ENCODE measurements at places on chromosomes 2 and 18. TPM values are rescaled to one million over a fixed set of nuclear protein-coding genes. Genes with fewer than 3 reads are reported as not detected.

DNA sequence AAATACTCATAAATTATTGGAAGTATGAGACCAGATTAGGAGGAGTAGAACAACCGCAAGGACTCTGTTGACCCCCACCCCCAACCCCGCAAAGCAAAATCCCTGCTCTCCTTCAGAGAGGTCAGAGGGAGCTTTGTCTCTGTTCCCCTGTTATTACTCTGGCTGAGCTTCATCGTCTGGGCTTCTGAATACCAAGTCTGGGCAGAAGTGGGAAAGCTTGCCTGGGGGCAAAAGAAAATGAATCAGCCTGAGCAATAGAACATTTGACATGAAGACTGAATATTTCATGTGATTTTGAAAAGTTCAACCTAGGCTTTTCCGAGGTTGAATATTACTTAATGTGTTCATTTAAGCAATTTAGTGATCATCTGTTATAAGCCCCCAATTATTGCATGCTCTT is 114.6 kb upstream of the ARHGAP28 start:
- no peak for DNase-seq
- no peak overlapping the region for H3K4me3 ChIP-seq

DNA sequence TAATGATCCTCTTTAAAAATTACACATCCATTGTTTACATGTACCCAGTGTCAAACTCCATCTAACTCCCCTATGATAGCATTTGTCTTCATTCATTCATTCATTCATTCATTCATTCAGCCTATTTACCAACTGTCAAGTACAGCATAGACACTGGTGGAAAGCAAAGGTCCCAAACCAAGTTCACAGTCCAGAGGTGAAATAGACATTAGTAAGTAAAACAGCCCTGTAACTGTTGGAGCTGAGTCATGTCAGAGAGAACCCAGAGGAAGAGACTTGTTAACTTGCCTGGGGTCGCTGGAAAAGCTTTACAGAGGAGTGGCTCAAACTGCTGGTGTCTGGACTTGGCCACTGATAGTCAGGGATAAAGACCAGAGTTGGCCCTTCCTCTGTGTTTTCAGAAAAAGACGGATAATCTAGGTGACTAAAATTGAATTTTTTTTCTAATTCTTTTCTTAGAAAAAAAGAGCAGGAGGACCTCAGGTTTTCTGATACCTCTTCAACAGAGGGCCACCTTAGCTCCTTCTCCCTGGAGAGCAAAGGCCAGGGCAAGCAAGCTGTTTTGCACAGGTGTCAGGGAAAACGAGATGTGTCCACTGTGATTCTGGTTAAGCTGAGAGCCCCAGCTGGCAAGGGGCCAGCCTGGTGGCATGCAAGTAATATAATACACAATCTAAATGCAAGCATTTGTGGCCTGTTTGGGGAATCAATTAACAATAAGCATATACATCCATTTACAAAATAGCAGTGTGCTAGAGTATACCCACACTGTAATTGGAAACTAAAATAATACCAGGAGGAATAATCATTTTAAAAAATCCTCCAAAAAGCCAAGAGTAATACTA is 96.7 kb upstream of the SLC14A2 start:
- peaks cover 82% of the 10 kb centered on the region for H3K4me1 ChIP-seq
- H3K27me3 ChIP-seq: peaks cover under 1% of the 10 kb centered on the region
- H3K36me3 ChIP-seq: peaks cover 2% of the 10 kb centered on the region
- H3K4me3 ChIP-seq: no peak overlapping the region
- DNase-seq: no peak

- DNase-seq: no peak
Observed at GRCh38 chr18:40018266-40018665, 1936.8 kb upstream of the PIK3C3 start.

DNA sequence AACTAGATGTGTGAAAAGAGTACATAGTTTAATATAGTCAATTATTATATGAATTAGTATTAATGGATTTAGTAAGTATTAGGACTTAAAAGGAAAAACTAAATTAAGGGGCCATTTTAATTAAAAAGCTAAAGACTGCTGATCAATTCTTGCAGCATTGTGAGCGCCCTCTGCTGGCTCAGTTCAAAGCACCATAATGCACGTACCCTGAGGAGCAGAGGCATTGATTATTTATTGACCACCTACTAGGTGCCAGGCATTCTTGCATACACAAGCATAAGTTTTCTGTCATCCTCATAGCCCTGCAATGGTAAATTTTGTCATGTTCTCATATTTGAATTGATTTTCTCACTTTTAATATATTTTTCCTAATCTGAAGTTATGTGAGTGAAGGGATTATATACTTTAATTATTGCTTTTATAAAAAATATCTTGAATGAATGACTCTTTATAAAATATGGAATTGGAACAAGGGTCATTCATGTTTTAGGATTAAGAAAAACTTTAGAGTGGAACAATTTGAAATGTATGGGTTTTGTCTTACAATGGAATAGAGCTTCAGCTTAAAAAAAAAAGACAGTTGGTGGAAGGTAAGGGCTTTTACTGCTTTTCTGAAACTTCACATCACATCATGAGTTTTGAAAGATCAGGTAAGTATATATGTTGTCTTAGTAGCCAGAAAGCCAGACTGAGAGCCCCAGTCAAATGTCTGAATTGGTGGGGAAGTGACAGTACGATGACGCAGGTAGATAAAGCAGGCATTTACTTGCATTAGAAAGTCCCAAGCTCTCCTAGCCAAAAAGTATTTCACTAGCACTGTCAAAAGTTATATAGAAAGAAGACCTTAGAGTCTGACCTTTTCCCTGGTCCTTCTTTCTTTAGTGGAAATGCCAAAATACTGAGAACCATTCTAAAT is 9.7 kb downstream of the ITGA4 start:
- no peak for DNase-seq
- no peaks in the 10 kb centered on the region for H3K27me3 ChIP-seq
- no peak overlapping the region for H3K4me3 ChIP-seq
- H3K36me3 ChIP-seq: peaks cover 1% of the 10 kb centered on the region
- H3K4me1 ChIP-seq: no peaks in the 10 kb centered on the region

DNA sequence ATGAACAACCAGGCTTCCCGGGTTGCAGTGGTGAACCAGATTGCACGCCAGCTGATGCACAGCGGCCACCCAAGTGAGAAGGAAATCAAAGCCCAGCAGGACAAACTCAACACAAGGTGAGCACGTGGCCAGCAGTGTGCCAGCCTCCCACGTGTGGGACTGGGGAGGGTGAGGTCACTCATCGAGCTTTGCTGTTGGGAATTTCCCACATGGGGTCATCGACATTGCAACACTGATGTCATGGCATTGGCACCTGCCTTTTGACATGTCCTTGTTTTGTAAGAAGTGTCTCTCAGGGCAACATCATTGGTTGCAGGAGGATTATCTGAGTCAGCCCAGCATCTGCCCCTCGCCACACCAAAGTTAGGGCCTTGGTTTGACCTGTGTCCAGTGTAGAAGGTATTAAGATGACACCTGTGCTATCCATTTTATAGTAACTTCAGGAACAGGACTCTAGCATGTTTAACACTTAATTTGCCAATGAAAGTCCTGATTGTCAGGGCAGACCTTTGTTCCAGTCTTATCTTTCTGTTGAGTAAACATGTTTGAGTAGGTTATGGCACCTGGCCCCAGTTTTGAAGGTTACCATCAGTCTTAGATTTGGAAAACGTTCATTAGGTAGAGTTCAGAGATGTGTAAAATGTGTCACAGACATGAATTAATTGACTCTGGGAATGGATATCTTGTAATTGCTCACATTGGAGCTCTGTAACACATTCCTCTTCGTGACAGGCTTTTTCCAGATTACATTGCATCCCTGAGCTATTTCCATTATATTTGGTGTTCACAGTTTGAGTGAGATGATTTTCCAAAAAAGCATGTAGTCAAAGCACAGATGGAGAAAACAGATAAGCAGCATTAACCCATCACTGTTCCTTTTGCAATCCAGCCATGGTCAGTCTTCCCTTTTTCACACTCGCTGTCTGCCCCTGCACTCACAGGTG is 93.3 kb upstream of the EML6 start:
- no peak for DNase-seq
- H3K4me3 ChIP-seq: no peak overlapping the region
- peaks cover 64% of the 10 kb centered on the region for H3K36me3 ChIP-seq
- no peak overlapping the region for H3K27ac ChIP-seq
- peaks cover 29% of the 10 kb centered on the region for H3K4me1 ChIP-seq
- H3K27me3 ChIP-seq: no peaks in the 10 kb centered on the region

Gene CERKL
- total RNA-seq: not detected

DNA sequence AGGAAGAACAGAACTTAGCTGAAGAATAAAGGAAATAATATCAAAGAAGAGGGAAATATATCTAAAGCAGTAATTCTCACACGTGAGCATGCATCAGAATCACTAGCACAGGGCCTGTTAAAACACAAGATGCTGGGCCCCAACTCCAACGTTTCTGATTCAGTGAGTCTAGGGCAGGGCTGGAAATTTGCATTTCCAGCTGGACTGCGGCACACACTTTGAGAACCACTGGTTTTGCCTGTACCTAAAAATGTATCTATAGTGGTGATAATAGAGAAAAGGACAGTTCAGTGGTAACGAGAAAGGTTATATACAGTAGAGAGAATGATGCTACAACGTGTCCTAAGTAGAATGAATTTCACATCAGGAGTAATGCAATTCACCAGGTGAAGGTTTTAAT is 11.2 kb downstream of the REV1 start:
- no peak overlapping the region for H3K4me3 ChIP-seq
- no peaks in the 10 kb centered on the region for H3K36me3 ChIP-seq
- no peak overlapping the region for H3K27ac ChIP-seq
- DNase-seq: no peak
- H3K27me3 ChIP-seq: no peaks in the 10 kb centered on the region
